Bronchial epithelial cell (primary cell): ENCODE measurements at places on chromosomes 4 and X.

DNA sequence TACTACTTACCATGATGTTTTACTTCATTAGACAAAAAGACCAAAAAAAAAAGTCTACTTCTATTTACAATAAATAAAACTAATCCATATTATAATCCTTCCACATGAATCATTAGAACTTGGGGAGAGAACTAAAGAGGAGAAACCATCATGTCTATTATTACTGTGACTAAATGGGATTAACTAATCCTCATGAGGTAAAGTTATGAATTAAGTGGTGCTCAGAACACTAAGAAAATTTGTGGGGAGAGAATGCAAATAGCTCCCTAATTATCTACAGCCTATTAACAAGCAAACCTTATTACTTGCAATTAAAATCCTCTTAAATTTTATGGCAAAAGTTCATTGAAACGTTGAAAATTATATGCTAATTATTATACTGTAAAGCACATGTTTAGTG is 68.8 kb downstream of the MAB21L2 start:
- no peak for DNase-seq

- peak; percentile 17 for DNase-seq
Measured at GRCh38 chrX:152025656-152026440, 51.4 kb upstream of the GABRE start.

DNA sequence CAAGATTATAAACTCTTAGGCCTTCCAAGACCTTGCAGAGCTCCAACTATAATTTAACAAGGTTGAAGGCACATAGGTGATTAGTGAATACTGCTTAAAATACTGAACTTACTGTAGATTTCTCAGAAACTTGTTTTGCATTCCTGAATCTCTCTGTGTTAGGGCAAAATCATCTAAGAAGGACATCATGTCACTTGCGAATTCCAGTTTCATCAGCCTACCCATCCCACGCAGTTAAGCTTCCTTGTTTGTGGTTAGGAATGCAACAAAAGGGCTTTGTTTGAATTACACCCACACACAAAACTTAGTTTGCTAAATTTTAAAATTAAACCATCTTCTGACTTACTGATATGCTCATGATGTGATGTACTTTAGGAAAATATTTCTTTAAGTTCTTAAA is 174.0 kb downstream of the SOWAHB start:
- DNase-seq, result peak; percentile 77

DNA sequence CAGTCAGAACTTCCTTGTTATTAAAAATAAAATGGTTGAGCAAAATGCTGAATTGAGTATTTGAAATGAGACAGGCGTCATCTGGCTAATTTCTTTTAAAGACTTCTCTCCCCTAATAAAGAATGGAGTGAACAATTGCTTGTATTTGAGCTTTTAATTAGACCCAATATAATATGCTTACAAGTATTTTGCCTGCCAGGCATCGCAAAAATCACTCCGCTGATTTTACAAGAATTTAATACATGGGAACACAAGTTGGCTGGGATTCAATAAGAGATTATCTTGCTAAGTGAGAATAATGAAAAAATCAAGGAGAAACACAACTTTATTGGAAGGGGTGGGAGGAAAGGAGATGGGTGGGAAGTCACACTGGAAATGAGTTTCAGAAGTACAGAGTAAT is 52.3 kb downstream of the KLF3 start:
- no peak for DNase-seq

DNA sequence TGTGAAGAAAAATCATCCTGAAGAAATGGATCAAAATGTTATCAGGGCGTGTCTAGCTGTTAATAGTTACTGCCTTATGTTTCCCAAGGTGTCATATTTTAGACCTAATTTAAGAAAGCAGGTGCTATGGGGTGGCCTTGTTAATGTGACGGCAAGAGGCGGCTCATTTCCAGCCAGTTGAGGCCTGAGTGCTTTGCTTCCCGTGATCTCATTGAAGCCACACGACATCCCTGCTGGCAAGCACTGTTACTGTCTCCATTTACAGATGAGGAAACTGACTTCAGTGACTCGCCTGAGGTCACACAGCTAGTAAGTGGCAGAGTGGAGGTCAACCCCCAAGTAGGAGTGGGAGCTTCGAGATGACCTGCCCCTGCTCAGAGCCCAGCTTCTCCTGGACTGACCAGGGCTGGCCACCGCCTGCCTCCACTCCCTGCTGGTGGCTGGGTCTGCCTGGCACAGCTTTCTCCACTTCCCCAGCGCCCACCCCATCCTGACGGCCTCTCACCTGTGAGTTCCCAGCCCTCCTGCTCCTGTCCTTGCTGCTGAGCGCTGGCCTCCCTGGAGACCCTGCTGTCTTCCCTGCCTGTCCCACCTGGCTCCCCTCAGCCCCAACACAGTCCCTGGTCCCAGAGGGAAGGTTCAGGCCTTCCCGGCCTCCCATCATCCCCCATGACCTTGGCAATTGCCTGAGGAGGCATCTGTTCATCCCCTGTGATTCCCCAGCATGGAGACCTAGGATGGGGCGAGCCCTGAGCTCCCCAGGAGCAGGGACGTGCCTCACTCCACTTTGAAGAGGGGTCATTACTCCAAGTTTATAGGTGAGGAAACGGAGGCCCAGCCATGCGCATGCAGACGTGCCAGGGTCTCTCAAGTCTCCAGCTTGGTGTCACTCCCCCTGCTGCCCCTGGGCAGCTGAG is 47.7 kb upstream of the SORCS2 start:
- DNase-seq, result no peak

DNA sequence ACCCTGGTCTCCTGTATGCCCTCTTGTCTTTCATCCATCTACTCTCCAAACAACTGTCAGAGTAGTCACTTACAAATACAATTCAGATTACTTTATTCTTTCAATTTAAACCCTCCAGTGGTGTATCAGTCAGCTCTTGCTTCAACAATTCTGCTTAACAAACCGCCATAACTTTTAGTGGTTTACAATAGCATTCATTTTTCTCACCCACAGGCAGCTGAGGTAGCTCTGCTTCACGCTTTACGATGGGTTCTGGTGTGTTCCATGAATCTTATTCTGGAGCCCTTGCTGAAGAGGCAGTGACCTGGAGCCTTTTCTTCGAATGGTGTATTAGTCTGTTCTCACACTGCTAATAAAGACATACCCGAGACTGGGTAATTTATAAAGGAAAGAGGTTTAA is 86.2 kb upstream of the CAMK2D start:
- DNase-seq, result no peak

- DNase-seq, result no peak
Measured at GRCh38 chr4:2714918-2715317, 41.2 kb downstream of the TNIP2 start.

DNA sequence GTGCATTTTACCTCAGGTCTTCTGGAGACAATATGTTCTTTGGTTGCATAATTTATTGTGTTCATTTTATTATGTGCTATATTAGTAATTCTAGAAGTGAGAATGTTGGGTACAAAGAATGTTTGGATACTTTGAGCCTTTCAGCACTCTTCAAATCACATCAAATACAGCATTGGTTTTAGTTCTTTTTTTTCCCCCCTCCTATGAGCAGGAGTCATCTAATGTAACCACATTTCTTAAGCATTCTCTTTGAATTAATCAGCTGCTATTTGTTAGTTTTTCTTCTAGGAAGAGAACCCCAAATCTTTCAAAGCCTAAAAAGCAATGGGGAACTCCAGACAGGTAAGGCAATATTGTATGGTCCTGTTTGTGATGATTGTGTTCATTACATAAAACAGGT is 46.7 kb downstream of the ARL9 start:
- DNase-seq, result no peak

DNA sequence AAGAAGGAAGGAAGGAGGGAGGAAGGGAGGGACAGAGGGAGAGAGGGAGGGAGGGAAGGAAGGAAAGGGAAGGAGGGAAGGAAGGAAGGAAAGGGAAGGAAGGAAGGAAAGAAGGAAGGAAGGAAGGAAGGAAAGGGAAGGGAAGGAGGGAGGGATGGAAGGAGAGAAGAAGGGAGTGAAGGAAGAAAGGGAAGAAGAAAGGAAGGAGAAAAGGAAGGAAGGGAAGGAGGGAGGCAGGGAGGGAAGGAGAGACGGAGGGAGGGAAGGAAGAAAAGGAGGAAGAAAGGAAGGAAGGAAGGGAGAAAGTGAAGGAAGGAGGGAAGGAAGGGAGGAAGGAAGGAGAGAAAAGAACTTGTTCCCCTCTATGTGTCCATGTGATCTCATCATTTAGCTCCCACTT is 465.0 kb downstream of the KCTD8 start:
- DNase-seq, result no peak

- no peak for DNase-seq
Measured at GRCh38 chrX:49858341-49858740, 20.9 kb upstream of the USP27X start.

DNA sequence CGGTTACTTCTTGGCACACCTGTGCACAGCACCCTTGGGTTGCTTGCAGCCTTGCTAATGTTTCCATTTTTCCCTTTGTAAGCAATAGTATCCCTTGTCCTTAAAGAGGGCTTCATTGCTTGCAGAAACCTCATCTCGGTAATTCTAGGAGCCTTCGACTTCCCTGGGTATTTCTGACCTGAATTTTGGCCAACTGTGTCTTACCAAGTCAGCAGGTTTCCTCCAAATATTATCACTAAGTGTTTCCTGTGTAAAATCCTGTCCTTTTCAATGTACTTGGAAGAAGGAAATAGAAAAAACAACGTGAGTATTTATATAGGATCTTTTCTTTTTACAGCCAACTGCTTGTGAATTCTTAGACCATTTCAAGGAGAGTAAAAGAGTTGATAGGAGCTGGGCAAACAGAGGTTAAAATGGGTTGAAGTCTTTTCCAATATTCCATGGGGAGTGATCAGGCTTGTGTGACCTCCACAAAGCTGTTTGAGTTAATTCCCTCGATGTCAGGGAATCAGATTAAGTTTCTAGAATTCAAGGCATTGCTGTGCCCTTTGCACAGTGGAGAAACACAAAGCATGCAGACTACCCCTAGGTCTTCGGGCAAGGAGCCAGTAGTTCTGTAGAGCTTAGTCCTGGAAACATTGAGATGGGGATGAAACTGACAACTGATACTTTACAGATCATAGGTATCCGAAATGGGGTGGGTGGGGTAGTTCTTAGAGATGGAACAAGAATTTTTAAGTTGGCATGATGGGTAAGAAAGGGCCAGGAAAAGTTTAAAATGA is 209.9 kb downstream of the CPE start:
- DNase-seq, result no peak

GRCh38 chr4:176964116-176964691 is 171.5 kb upstream of the VEGFC start:
- peak; percentile 44 for DNase-seq

DNA sequence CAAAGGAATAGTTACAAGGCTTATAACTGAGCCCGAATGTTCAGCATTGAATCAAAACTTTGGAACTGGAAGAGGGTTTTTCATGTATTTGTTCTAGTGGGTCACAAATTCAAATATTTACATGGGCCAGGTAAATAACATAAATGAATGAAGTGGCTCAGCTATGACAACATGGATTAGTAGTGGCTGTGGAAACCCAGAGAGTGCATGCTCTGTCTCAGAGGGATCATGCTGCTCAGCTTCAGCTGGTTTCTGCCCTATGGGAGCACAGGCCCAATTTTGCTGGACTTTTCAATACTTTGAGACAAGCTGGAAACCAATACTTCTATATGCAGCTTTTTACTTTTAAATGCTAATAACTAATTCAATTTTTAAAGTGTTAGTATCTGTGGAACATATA is 394.0 kb upstream of the TEX13C start:
- DNase-seq, result no peak

DNA sequence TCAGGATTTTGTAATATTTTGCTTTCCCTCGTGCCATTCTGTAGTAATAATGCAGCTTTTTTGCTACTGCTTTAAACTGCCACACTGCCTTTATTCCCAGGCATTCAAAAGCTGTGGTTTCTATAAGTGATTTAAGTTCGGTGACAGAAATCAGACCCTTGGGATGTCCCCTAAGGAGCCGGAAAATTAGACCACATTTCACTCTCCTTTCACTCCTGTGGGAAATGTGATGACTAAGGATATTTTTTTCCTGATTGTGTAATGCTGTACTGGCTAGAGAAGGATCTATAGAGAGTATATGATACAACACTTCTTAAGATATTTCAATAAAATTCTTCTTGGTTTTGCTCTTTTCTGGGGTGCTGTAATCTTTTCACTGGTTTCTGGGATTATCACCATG is 24.4 kb downstream of the UGT2A3 start:
- peak; percentile 44 for DNase-seq

DNA sequence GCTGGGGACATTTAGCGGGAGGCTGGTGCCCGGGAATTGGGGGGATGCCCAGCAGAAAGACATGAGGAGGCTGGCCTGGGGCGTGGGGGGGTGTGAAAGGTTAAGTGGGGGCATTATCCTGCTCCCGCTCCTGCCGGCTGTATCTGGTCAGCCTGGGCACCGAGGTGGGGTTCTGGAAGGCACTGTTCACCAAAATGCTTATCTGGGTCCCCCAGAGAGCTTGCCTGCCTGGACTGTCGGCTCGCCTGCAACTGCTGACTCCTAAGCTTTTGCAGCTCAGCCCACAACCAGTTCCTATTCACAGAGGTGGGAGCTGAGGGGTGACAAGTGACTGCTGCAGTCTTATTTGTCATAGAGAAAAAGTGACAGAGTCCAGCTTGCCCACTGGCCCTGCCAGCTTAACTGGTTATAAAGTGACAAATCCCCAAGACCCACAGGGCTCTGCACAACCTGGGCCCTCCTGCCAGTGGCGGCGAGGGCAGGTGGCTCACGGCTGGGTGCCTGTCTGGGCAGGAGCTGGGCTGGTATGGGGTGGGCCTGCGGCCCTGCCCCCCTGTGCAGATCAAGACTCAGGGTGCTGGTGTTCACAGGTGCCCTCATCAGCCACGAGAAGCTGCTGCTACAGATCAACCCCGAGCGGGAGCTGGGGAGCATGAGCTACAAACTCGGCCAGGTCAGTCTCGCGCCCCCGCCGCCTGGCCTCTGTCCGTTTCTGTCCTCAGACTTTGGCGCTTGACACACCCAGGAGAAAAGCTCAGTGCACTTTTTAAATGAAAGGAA is 23.7 kb upstream of the MSANTD1 start:
- no peak for DNase-seq

- no peak for DNase-seq
Measured at GRCh38 chr4:3135155-3136011, 60.9 kb downstream of the HTT start.

DNA sequence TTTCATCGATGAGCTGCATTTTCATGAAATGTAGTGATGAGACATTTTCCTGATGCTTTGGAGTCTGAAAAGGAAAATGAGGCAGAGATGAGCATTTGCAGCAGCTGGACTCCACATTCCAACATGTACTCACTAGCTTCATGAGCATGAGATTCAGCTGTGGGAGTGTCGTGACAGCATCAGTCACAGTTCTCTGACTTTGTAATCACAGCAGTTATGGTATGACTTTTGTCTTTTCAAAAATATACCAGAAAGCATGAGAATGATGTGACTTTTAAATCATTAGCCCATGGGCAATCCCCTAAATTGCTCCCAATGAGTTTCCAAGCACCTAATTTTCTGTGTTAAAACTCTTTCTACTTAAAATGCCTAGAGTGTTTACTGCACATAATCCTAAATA is 18.3 kb upstream of the MSL3 start:
- no peak for DNase-seq

DNA sequence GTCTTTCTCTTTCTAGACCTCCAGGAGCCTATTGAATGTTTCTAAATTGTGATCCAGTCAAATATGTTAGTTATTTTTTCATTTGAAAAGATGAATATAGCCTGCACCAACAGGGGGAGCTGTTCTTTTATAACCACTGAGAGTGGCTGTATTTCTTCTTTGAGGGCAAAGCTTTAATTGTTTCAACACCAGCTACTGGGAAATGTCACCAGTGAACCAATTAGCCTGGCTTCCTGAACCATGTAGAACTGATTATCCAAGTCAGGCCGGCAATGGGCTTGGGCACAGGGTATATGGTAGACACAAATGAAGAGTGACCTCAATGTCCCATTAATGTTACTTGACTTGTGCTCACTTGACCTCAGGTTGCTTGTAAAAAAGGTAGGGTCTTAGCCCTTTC is 4.8 kb upstream of the DAPP1 start:
- DNase-seq, result peak; percentile 53
